Stomach (tissue), 19 donors: ENCODE measurements at places on chromosomes 4 and X. TPM values are rescaled to one million over a fixed set of nuclear protein-coding genes. Genes with fewer than 3 reads are reported as not detected.

GRCh38 chr4:100511896-100512295, 5.9 kb downstream of the EMCN start:
- DNase-seq: no peak

Gene ANXA3
- total RNA-seq: 106 TPM

Gene CCKAR
- 7.6 TPM for total RNA-seq

- no peak for DNase-seq
Observed at GRCh38 chrX:84363663-84364062, 138.6 kb downstream of the HDX start.
